ENCODE measurements at places on chromosomes 5 and 9.

- DNase-seq = no peak
Observed at GRCh38 chr9:134519375-134520070, 122.1 kb upstream of the COL5A1 start.

DNA sequence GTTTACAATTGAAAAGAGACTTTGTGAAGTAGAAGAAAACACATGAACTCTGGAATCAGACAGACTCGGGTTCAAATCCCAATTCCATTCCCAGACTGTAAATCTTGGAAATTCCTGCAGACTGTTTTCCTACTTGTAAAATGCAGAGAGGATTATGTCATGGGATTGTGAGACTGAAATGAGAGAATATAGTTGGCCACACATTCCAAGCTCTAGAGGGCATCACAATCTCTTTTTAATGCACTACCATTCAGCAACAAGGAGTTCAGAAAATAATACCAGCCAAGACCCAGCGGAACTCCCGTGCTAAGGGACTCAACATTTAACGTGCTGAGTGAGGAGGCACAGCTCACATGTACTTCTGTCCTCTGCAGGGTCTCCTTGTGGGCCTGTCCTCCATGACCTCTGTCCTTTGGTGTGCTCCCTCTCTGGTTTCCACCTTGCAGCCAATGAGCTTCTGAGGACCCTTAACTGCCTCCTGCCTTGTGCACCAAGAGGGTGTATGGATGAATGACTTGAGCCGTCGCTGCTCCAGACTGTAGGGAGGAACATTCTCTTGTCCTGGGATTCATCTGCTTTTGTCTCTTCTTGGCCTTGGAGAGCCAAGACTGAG lies 263.5 kb downstream of the NTRK2 start:
- no peak for DNase-seq

DNA sequence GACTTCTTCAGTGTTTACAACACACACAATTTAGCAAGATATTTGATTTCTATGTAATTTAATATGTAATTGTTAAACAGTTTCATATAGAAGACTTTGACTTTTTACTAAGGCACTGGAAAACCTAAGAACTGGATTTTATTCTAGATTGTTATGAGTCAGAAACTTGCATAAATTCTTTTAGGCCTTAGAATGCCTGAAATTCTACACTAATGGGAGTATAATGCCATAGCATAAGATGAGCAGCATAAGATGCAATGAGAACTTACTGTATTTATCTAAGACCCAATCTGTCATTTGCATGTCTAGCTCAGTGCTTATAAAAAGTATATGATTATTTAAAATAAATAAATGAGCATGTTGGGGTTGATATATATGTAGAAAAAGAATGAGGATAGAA lies 285.2 kb downstream of the CDH12 start:
- no peak for DNase-seq

DNA sequence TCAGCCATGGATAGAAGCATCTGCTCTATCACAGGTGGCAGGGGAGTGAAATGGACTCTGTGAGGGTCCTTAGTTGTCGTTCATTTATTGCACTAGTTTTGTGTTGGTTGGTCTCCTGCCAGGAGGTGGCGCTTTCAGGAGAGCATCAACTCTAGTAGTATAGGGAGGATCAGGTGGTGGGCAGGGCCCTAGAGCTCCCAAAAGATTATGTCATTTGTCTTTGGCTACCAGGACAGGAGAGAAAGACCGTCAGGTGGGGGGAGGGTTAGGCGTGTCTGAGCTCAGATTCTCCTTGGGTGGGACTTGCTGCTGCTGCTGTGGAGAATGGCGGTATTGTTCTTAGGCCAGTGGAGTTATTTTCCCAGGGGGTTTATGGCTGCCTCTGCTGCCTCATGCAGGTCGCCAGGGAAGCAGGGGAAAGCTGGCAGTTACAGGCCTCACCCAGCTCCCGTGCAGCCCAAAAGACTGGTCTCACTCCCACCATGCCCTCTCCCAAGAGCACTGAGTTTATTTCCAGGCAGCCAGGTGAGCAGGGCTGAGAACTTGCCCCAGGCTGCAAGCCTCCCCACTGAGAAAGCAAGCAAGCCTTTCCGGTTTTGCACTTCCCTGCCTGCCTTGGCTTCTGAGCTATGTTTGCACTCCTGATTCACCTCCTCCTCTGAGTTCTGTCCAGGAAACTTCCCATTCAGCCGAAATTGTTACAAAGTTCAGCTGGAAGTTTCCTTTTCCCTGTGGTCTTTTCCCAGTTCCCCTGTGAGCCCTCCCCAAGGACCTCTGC lies 317.3 kb downstream of the TAF11L14 start:
- DNase-seq = no peak
